Stimulated activated CD4-positive, alpha-beta T cell treated with anti-CD3 and anti-CD28 coated beads, Interleukin-4, amount 100 ng/mL, for 48 hours (primary cell): ENCODE measurements at places on chromosomes 3 and 15.

DNA sequence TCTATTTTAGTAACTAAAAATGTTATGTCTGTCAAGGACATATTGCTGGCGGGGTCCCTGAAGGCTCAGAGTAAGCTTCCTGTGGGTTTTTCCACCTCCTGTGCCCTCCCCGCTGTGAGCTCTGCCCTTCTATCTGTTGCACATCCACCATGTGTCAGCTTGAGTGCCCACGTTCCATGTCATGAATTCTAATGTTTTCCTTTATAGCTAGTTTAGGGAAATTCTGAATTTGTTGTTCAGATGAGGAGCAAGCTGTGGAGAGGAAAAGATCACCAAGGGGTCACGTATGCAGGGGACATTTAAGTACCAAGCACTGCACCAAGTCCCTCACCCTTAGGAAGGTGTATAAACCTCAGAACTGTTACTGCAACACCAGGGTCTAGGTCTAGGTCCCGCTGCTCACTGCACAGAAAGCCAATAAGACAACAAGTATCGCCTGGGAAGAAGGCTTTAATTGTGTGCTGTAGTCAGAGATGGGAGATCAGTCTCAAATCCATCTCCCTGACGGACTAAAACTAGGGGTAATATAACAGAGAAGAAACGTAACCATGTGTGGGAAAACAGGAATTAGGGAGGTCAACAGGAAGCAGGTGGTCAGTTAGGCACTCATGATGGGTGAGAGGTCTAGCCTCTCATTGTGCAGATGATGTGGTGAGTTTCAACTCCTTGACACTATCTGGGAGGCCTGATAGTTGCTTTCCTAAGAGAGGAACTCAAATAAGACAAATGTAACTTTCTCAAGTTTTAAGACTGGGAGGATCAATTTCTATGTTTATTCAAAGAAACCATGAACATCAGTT, 9.7 kb downstream of the GP9 start:
- DNase-seq, result no peak

DNA sequence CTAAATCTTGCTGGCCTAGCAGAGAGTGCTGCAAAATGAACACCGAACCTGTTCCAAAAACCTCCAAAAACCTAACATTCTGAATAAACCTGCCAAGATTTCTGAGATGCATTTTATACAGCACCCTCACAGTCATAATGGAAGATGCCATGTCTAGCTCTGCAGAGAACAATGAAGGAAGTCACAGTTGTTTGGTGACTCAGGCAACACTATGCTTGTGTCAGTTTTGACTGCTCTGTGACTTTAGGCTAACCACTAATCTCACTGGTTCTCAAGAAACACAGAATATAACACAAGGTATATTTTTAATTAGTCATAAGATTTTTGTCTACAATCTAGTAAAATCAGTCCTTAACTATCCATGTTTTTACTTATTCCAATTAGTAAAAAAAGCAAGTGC, 606.6 kb downstream of the TBL1XR1 start:
- no peak for DNase-seq

GRCh38 chr3:16084887-16085286, 89.6 kb upstream of the GALNT15 start:
- no peak for DNase-seq

GRCh38 chr15:30953731-30954378, 37.6 kb downstream of the MTMR10 start:
- peak; percentile 4 for DNase-seq

DNA sequence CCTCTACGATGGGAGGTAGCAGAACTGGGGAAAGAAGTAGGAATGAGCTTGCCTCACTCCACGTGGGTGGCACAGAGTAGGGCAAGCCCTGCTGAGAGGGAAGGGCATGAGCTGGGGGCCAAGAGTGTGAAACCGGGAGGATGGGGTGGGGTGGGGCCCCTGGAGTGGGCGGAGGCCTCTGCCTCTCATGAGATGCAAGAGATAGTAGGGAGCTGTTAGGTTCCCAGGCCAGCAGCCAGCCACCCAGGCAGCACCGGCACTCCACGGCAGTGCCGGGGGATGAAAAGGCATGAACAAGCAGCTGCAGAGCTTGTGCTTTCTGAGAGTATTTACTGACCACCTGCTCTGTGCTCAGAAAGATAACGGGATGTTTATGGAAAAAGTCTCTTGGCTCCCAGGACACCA, 24.4 kb upstream of the PLA2G4E start:
- no peak for DNase-seq

DNA sequence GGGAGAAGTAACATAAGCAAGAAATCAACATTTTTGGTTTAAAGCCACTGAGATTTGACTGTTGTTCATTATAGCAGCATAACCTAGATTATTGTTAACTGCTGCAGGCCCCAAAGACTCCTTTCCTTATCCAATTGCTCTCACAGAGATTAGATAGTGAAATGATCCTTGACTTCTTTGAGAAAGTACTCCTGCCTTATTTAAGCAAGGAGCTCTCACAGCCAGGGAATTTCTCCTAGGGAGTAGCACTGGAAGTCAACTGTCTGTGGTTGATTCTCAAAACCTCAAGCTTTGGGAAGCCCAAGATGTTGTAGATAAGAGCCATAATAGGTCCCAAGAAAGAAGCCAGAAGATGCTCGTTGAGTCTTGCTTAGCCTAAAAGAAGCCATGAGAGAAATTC, 151.8 kb upstream of the TSC22D2 start:
- no peak for DNase-seq

DNA sequence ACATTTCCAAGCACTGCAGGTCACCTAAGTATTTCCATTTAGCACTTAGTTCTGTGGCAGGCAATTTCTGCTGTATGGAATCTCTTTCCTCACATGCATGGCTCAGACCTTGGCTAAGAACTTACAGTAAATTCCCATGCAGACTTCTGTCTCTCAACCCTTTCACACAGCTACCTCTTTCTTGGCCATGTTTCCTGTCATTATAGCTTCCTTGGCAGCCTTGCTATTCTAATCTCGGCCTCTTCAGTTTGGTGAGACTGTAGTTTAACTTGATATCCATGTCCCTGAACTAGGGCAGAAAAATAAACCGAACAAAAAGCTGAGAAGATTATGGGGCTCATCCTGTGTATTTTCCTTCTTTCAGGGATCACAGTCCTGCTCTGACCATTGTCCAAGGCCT, 96.0 kb downstream of the SPATA16 start:
- DNase-seq, result no peak

- DNase-seq, result no peak
These were observed 185.3 kb downstream of the CACNA2D3 start for GRCh38 chr3:54307566-54308180.

DNA sequence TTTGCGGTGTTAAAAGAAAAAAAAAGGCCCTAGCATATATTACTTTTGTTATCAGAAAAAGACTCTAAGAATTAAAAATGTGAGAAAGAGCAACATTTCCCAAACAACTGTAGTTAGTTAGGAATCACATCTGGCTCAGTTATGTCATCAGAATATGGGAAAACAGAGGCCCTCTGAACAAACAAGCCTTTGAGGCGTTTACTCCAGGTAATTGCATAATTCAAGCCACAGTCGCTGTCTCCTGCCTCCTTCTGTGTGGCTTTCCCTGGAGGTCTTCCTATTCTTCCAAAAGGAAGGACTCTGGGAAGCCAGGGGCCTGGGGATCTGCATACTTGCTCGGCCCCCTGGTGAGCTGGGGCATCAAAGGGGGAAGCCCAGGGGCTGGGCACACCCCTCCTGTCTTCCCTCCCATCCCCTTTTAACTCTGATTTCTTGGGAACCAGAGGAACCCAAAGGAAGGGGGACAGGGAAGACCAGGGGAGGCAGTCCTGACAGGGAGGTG, 3.7 kb upstream of the FAM107A start:
- DNase-seq, result no peak

DNA sequence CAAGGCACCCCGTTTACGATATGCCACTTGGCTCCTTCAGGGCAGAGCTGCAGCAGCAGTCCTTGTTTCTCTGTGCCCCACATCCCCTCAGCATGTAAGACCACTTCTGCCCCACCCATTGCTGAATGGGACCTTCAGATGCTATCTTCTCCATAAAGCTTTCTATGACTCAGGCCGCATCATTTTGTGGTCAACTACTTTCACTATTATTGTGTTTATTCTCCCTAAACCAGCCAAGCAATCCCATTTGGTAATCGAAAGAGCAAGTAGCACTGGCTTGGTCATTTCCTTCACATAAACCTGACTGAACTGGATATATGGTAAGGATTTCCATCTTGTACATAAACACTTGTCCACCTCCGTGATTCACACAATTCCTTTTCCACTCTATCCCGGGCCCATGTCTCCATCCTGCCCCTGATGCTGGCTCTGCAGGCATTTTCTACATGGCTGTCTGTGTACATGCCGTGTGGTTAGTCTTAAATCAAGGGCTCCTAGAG, 25.7 kb downstream of the LIPC start:
- no peak for DNase-seq

DNA sequence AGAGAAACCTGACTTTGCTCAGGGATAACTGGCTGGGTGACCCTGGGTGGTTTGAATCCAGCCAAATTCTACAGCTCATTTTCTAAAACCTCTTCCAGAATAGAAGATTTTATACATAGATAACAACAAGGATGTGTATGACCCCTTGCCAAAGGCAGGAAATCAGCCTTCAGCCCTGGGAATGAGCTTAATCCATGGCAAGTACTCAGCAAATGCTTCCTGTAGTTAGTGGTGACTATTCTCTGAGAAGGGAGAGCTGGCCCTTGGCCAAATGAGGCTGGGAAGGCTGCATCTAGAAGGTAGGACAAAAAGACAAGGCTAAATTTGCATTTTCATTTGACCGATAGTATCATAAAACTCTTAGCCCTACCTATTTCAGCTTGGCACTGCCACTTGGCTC, 4.6 kb upstream of the HACD3 start:
- DNase-seq, result no peak

DNA sequence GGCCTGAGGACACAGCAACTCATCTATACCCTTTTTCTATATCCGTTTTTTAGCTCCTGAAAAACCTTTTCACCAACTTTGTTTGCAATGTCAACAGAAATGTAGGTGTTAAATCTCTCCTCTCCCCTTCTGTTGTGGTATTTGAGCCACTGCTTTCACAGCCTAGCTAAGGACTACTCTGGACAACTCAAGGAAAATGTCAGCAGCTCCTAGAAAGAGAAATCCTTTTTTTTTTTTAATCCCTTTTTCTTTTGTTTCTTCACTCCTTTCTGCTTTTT, 176.6 kb downstream of the KLHL25 start:
- DNase-seq, result no peak

GRCh38 chr15:92161039-92161670, 232.5 kb upstream of the ST8SIA2 start:
- no peak for DNase-seq

DNA sequence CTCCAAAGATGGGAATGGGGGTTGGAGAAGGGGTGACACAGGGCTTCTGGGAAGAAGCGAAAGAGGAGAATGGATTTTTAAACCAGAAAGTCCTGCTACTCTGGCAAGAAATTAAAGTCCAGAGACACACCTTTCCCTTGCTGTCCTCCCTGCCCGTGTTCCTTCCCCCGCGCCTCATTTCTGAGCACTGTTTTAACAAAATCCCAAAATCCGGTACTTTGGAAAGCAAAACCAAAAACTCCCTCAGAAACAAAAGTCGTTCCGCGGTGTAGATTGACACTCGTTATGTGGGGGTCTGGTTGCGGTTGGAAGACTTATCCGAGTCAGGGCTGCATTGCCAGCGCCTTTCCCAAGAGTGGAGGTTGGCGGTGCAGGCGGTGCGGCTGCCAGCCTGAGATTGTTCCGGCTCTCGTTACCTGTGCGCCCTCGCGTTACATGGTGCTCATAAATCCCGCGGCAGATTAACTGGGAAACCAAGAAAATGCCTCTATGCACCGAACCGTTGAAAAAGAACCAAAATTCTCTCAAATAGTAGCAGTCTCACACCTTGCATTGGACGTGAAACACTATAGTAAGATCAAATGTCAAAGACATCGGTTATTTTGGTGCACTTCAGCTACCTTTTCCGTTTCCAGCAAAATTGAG, 217.7 kb downstream of the MEIS2 start:
- DNase-seq, result no peak

DNA sequence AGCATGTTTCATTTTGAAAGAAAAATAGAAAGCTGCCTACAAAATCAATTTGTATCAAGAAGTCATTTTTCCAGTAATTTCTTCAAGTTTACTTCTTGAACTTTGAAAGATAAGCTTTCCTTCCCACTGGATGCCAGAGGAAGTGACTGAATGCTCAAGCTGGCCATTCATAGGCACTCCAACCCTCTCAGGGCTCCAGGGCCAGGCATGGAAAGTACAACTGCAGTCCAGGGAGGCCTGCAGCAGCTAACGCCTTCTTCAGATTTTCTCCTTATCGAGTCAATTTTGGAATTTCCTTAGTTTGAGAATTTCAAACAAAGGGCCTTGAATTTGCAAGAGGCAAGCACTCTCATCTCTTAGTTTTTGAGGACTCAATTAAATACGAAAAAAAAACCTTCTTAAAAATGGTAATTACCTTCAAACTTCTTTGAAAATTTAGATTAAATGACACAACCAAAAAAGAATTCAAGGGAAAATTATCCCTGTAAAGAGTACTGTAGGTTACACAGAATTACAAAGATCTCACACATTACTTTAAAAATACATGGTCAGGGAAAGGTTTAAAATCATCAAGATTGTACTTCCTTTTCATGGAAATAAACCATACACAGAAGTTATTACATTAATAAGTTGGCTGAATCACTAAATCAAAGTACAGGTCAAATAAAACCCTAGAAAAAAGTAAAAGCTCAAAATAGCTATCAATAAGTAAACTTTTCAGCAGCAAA, 2.5 kb downstream of the UBP1 start:
- no peak for DNase-seq

DNA sequence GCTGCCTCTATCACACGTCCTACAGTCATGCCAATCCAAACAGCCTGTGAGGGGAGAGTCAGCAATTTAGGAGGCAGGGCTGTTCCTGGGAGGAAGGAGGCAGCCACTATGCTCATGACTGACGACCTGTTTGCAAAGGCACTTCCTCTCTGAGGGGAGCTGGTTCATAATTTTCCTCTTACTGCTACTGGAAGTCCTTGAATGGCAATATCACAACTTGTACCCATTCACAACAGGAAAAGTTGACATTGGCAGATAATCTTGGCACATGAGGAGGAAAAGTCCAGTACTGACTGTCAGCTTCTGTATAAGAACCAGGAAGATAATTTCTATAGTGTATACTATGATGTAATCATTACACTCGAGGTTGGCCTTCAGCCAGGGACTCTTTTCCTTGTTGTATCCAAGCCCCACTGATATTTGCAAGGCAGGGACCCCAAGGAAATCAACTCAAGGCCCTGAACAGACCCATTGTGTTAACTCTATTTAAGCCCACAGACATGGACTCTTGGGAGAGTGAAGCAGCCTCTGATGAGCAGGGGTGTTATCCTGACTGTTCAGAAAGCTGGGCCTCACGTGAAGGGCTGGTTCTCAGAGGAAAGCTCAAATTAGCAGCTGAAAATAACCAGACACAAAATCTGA, 267.3 kb upstream of the ADAMTS9 start:
- DNase-seq, result no peak

- no peak for DNase-seq
These were observed 123.7 kb downstream of the MECOM start for GRCh38 chr3:169539856-169540255.

- DNase-seq, result no peak
These were observed 208.3 kb upstream of the SLITRK3 start for GRCh38 chr3:165404357-165405027.

DNA sequence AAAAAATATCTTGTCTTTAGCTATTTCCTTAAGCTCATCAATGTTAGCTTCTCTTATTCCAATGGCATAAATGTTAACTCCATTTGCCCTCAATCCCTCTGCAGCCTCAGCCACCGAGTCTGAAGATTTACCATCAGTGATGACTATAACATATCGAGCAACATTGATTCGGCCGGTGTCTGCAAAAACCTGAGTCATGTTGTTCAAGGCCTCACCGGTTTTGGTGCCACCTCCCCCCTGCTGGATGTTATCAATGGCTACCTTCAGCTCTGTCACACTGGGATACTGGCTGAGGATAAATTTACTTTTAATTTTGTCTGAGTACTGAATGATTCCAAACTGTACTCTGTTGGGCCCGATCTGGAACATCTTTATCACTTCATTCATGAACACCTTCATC, 41.0 kb upstream of the CAPN7 start:
- no peak for DNase-seq
